Esophagus squamous epithelium (tissue), 5 donors: ENCODE measurements at places on chromosomes 7 and 10.

DNA sequence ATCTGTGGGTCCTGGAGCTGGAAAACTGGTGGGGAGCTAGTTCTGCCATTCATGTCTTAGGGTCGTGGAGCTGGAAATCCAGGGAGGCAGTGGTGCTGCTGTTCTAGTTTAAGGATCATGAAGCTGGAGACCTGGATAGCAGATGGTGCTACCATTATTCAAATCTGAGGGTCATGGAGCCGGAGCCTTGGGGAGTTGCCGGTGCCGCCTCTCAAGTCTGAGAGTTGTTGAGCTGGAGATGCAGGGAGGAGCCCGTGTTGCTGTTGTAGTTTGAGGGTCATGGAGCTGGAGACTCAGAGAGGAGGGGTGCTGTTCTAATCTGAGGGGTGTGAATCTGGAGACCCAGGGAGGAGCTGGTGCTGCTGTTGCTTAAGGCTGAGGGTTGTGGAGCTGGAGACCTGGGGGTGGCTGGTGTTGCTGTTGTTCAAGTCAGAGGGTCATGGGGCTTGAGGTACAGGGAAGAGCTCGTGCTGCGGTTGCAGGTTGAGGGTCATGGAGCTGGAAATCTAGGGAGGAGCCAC is 86.0 kb upstream of the ZNF479 start:
- DNase-seq, result no peak

DNA sequence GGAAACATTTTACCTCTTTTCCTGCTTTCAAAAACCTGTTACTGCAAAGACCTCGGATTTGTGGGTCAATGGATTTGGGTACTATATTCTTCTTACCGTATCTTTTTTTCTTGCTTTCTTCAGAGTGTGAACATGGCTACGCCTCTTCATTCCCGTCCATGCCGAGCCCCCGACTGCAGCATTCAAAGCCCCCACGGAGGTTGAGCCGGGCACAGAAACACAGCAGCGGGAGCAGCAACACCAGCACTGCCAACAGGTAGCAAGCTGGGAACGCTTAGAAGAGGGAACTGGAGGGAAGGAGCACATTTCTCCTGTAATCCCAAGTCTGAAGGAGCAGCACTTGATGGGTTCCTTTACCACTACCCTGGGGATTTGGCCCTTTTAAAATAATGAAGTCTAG is 20.7 kb downstream of the MXI1 start:
- DNase-seq, result no peak

DNA sequence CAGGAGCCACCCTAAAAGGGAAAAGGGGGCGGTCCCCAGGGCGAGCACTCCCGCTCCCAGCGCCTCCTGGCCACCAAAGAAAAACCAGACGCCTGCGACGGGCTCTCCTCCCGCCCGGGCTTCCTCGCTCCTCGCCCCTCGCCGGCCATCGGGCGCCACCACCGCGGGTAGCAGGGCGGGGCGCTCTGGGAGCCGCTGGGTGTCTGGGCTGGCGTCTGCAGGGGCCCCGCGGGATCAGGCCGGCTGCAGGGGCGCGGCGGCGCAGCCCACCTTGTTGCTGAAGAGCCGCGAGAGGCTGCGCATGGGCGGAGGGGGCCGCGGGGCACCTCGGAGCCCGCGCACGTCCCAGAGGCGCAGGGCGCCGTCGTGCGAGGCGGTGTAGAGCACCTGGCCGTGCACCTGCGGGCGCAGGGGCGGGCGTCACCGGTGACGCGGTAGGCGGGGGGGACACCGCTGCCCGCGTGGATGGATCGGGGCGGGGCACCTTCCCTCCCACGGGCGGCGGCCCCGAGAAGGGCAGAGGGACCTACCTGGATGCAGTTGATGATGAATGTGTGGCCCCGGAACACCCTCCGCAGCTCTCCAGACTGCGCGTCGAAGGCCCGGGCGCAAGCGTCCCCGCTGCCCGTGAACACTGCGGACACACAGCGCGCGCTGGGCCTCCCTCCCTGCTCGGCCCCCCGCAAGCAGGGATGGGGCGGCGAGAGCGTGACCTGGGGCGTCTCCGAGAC is 28.3 kb downstream of the WDR86 start:
- DNase-seq, result no peak

DNA sequence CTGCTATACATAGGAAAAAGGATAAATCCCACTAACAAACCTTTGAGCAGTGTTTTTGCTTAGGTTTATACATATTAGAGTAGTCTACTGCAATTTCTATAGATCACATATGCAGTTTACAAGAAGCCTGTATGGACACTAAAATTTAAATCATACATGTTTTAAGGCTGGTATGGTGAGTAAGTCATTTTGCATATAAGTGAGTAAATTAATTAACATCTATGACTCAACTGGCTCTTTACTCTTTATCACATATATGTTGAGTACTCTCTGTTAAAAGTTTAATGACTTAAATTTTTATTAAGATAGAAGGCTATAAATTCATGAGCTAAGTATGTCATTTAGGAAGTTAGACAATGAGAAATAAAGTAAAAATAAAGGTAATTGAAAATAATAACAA is 69.4 kb downstream of the LRRN3 start:
- no peak for DNase-seq

DNA sequence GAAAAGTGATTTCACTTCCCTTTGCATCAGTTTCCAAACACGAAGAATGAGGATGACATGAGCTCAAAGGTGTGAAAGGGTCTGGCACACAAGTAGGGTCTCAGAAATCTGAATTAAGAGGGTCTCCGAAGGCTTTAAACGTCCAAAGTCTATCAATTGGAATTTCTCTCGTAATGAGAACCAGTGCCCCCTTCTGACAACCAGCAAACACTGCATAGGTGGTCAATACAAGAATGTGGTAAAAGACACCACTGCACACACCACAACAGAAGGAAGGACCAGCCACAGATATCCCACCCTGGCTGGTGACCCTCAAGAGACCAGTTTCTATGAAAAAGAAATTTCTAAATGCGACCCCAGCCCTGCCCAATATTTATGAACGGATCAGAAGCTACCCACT is 78.1 kb downstream of the CALN1 start:
- DNase-seq, result no peak

- DNase-seq, result no peak
Measured at GRCh38 chr7:129394982-129395914, 39.0 kb upstream of the STRIP2 start.

- DNase-seq, result no peak
Measured at GRCh38 chr7:96285579-96285978, 36.3 kb downstream of the SLC25A13 start.

GRCh38 chr10:110790913-110791506 is 80.7 kb upstream of the PDCD4 start:
- DNase-seq, result no peak

- DNase-seq, result no peak
Measured at GRCh38 chr10:97851341-97852001, 1.8 kb downstream of the GOLGA7B start.

DNA sequence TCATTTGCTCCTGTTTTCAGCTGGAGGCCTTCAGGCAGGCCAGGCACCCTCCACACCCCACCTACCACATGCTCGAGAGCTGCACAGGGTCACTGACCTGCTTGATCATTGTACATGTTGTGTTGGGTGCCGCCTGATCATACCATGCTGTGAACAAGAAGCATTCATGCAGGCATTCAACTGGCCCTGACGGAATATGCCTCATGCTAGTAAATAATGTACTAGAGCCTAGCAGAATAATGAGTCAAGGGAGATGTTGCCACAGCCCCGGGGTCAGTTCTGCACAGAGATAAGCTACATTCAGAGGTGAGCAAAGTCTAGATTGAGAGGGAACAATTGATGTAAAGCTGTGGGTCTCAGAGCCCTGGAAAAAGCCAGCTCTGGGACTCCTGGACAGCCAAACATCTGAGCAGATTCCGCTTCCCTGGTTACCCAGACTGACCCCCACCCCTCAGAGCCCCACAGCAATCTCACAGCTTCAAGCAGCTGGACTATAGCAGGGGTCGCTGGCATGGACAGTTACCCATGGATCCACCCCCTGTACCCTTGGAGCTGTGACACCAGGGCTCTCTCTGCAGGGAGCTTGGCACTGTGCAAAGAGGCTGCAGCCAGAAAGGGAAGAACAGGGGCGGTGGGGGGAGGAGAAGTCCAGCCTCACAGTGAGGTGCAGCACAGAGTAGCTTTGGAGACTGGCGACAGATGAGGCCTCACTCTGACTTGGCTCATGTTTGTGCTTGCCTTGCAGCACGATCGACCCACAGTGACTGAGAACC is 86.6 kb downstream of the FRMPD2 start:
- no peak for DNase-seq

GRCh38 chr7:73622909-73623797 is 1.2 kb downstream of the MLXIPL start:
- no peak for DNase-seq

- DNase-seq, result no peak
Measured at GRCh38 chr7:90424720-90425119, 21.5 kb downstream of the CLDN12 start.

- DNase-seq, result no peak
Measured at GRCh38 chr7:1204460-1205140, 28.1 kb upstream of the UNCX start.

- DNase-seq, result no peak
Measured at GRCh38 chr10:87705339-87705738, 45.7 kb downstream of the PAPSS2 start.

GRCh38 chr7:25454562-25455041 is 226.3 kb upstream of the NPVF start:
- no peak for DNase-seq

DNA sequence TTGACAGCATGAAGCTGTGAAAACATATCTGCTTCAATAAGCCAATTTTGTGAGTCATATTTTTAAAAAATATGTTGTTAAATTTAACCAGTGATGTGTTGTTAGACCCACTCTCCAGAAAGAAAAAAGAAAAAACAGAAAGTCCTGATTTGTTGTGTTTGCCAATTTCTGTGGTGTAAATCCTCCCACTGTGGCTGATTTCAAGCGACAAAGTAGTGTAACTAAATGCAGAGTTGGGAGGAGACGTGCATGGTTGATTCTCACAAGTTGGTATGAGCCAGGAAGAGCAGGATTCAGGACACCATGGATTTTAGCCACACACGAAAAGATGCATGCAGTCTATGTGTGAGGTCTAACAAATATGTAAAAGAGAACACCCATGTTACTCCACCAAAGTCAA is 139.1 kb downstream of the CCDC3 start:
- DNase-seq, result no peak

GRCh38 chr10:124374535-124375352 is 44.0 kb downstream of the OAT start:
- no peak for DNase-seq

DNA sequence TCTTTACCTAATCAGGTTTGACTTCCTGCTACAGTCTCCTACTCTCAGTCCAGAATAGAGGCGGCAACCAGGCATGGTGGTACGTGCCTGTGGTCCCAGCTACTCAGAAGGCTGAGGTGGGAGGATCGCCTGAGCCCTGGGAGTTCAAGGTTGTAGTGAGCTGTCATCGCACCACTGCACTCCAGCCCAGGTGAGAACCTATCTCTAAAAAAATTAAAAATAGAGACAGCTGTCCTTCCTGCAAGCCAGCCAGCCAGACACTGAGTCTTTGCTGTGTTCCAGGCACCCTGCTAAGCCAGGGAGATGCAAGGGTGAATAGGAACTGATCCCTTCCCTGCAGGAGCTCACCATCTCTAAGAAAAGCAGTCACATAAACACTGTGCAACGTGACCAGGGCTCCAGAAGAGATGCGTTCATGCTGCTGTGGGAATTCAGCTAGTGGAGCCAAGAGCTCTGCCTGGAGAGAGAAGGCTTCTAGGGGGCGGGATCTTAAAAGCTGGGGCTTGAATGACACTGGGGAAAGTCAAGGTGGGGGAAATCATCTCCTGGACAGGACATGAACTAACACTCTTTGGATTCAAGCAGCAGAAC is 22.1 kb upstream of the SLIT1 start:
- no peak for DNase-seq

- no peak for DNase-seq
Measured at GRCh38 chr7:13845601-13846000, 143.9 kb downstream of the ETV1 start.

DNA sequence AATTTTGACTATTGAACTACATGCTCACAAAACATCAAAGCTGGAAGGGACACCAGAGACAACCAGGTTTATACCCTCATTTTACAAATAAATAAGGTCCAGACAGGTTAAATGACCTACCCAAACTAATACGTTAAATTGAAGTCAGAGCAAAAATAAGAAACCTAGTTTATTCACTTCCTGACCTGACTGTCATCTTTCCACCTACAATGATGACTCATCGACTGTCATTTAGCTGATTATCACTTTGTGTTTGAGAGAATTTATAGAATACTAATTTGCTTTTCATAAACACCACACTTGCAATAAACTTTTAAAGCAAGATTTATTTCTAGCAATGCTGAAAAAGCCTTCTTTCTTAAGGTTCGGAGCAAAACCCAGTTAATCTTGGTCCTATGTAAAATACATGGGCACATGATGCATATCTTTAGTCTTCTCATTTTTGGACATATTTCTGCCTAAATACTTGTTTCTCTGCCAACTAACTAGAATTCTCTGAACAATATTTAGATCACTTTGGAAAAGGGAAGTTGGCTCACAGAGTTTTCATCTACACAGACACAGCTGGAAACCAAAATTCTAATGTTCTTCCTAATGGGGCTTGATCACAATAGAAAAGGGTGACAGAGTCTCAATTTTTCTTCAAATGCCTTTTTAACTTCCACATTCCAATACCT is 16.7 kb upstream of the LRRN3 start:
- DNase-seq, result no peak

GRCh38 chr7:151695951-151696541 is 176.4 kb upstream of the RHEB start:
- no peak for DNase-seq

DNA sequence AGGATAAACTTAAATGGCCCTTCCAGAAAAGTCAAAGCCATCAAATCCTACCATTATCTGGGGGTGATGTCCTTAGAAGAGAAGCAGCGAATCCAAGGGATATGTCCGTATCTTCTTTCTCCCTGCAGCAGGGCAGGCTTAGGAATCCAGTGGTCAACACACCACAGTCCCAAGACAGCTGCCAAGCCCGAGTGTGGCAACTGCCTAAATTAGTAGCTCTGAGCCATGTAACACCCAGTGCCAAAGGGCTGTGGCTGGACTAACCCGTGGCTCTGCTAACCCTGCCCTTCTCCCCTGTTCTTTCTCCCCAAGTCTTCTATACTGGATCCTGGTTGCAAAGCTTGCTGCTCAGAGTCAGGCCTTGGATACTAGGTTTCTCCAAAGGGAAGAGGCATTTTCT is 74.8 kb downstream of the CDK1 start:
- DNase-seq, result no peak

- DNase-seq, result no peak
Measured at GRCh38 chr7:84328571-84328970, 134.0 kb upstream of the SEMA3A start.

DNA sequence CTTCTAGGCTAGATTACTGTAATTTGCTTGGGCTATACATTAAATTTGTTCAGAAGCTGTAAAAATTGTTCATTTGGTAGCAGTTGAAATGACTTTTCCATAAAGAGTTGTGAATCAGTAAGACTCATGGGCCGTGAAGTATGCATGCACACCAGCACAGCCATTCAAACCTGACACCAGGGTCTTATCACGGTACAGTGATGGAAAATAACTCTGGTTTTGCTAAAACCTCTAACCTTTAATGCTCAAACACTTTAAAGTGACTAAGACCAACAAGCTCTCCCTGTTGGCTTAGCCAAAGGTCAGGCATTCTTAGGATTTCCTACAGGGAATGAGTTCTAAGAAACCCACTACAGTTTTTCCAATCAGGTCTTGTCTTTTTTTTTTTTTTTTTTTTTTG is 11.5 kb downstream of the ARL3 start:
- DNase-seq, result no peak

GRCh38 chr10:24485304-24485703 is 238.4 kb downstream of the ARHGAP21 start:
- no peak for DNase-seq

GRCh38 chr10:73262105-73262730 is 9.8 kb upstream of the MRPS16 start:
- DNase-seq, result no peak

- DNase-seq, result no peak
Measured at GRCh38 chr10:42958142-42958868, 118.6 kb upstream of the RET start.
